ENCODE measurements at places on chromosomes 12 and 14. TPM values are rescaled to one million over a fixed set of nuclear protein-coding genes. Genes with fewer than 3 reads are reported as not detected.

Gene EP400
- 5.0 TPM for total RNA-seq

Gene IAPP
- total RNA-seq = not detected

Gene LRRC43
- 11.5 TPM for total RNA-seq

Gene CDH24
- 5.0 TPM for total RNA-seq

Gene DNAI7
- not detected for total RNA-seq

Gene FERMT2
- total RNA-seq = 119 TPM

Gene CYP27B1
- total RNA-seq = 1.4 TPM

Gene PLEKHD1
- total RNA-seq = not detected
